ENCODE measurements at places on chromosomes 6 and 20.

DNA sequence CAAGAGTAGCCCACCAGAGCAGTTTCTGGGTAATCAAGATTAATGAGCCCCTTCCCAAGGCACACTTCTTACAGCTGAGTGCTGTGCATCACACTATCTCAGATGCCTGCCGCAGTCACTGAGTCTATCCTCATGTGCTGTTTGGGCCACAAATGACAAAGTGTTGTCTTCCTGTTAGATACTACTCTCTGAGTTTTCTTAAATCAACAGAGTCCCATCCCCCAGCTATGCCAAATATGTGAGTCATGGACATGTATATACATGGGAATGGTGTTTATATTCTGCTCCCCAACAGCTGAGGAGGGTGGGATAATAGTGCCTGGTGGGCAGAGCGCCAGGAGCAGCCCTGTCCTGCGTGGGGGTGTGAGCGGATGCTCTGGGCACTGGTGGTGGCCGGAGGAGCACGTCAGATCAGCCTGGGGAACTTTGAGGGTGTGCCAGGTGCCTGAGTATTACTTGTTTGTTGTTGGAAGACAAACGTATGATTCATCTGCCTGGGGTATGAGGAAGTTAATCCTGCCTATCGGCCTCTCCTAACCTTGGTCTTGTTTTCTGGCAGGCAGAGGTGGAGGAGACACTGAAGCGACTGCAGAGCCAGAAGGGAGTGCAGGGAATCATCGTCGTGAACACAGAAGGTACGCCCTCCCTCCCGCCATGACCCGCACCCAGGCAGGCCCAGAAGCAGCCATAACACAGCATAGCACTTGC lies 9.6 kb downstream of the DYNLRB1 start:
- peak; percentile 57 for DNase-seq

DNA sequence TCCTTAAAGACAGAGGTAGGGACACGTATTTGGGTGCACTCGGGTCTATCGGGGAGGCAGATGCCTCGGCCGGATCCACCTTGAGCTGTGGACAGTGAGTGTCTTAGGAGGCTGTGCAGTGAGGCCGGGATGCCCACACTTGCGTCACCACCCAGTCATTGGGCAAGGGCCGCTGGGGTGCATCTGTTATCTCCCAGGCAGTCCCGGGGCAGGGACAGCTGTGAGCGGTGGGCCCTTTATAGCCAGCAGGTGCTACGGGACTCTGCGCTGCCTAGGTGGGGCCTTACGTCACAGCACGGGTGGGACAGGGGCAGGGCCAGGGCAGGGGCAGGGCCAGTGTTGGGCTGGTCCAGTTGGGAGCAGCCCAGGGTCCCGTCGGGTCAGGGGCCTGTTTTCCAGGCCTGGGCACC lies 689 bp upstream of the COL20A1 start:
- no peak for DNase-seq

DNA sequence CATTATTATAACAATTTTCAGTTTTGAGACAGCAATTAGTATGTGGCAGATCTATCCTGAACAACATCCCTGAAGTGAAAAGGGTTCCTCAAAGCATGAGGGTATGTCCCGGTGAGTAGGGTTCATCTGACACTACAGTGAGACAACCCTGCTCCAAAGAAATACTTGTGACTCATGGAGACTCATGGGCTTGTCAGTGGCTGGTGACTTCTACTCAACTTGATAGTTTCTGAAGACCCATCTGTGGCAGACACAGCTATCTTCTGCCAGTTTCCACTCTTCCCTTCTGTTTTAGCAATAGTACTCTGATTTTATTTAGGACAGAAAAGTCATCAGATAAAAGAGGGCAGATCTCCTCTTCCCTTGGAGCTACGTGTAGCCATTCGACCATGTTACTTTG lies 41.4 kb downstream of the MAP3K7 start:
- DNase-seq, result no peak

DNA sequence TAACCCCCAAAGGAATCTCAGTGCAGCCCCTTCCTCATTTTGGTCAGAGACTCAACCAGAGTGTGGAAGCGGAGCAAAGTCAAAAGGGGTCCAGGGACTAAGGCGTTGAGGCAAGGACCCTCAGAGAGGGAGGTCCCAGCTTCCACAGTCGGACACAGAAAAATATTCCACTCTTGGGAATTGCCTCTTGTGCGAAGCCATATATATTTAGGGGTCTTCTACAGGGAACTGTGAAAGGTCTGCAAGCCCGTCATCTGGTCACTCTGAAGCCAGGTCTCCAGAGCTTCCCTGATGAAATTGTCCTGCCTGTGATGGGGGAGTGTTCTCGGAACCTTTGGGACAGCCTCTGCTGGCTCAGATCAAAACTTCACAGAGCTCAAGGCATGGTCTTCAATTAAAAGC lies 160.8 kb downstream of the TBXT start:
- DNase-seq, result no peak

GRCh38 chr6:4599924-4600323 lies 176.3 kb upstream of the CDYL start:
- DNase-seq, result no peak

- DNase-seq, result peak; percentile 28
These were observed 96.8 kb downstream of the PHACTR1 start for GRCh38 chr6:12813321-12813720.

DNA sequence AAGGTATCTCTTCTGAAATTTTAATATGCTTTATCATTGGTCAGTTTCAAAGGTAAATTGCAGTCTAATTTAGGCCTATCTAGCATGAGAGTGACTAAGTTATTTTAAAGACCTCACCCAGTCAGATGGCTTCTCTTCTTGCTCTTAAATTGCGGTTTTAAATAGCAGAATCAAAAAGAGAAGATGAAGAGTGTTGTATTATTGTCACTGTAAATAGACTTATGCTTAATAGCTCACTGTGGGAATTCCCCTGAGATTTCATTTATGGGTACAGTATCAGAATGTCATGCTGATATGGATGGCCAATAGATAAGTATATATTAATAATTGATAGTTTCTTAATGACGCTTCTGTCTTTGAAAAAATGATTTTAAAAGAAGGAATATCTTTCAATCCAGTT lies 35.7 kb downstream of the AIG1 start:
- no peak for DNase-seq

GRCh38 chr6:160667639-160668481 lies 3.8 kb upstream of the LPA start:
- DNase-seq, result no peak

- no peak for DNase-seq
These were observed 71.9 kb upstream of the MLN start for GRCh38 chr6:33875696-33876095.
